ENCODE measurements at places on chromosomes 4 and X.

GRCh38 chr4:147735413-147736301 is 3.8 kb downstream of the ARHGAP10 start:
- DNase-seq, result no peak

GRCh38 chr4:113311047-113311446 is 261.6 kb downstream of the ANK2 start:
- DNase-seq, result no peak

DNA sequence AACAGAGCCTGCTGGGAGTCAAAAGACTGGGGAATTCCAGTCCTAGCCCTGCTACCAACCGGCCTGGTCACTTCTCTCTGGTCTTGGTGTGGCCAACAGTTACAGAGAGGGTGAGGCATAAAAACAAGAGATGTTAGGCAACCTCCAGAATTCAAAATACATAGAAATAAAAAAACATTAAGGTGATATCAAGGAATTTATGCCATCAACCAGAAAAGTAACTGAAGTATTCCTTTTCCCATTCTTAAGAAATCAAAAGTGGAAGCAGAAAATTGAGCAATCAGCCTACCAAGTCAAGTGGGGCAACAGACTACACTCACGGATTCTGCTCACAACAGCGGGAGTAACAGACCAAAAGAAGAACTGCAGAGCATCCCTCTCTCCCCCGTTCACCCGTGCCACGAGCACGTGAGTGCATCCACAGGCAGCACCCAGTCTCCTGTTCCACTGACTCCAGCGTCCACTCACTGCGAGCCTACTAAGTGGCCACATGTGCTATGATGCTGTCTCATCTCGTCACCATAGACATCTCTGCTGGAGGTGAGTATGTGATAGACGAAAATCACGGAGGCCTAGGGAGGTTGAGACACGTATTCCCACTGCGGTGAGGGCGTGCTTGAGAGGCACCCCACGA is 29.3 kb downstream of the AFAP1 start:
- peak; percentile 85 for DNase-seq

DNA sequence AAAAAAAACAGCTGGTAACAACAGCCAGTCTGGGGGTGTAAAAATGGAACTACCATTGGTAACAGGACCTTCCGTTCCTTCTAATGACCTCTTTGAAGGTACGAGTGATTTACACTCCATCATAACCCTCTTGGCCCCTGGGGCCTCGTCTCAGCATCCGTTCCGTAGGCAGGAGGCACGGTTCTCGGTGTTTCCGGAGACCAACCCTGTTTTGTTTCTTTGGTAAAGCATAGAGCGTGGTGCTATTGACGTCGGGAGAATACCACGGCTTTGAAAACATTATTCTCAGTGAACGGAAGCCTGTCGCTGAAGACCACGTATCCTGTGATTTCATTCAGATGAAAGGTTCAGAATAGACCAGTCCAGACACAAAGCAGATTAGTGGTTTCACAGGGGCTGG is 198.9 kb downstream of the ASMT start:
- no peak for DNase-seq

DNA sequence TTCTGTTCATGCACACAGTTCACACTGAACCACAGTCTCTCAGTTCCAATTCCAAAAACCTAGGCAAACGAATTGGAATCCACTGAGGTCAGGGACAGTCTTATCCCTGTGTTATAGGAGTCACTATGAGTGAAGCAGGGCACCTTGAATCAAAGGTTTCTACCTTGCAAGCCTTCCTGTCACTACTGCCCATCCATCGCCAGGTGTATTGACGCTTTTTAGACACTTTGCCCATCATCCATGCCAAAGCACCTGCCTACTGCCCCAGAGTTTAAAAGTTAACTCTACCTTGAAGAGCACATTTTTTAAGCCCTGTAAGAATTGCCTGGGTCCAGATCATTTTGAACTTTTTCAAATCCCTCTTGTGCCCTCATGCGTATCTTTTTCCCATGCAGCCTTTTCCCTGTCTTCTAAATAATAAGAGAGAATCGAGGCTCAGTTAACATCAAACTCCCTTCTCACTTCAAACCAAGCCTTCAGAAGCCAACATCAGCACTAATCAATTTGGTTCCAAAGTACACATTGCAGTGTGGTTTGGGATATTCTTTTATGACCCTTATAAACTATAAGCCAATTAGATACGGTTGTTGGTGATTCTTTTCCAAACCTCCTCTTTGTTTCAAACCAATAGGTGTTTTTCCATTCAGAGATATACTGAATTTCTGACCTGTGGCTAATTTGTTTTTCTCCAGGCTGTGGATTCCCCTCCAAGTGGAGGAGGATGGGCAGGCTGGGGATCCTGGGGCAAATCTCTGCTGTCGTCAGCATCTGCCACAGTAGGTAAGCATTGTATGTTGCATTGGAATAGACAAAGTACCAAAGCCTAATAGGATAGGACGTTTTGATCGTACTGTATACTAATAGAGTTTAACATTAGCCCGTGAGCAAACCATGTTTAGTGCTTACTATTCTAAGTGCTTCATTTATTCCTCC is 23.7 kb downstream of the FAM114A1 start:
- DNase-seq, result no peak

DNA sequence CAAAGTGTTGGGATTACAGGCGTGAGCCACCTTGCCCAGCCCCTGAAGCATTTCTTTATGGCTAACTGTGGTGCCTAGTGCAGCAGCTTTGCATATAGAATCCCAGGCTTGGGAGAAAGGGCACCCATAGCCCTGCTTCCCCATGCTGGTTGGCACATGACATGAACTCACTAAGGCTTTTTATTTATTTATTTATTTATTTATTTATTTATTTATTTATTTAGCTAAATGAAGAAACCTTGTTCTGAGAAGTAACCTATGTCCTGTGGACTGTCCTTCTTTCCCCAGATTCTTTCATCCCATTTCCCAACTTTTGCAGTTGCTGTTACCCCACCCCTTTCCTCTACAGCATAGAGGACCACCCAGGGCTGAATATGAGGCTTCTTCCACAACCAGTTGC is 1.9 kb upstream of the GJB1 start:
- DNase-seq, result no peak

DNA sequence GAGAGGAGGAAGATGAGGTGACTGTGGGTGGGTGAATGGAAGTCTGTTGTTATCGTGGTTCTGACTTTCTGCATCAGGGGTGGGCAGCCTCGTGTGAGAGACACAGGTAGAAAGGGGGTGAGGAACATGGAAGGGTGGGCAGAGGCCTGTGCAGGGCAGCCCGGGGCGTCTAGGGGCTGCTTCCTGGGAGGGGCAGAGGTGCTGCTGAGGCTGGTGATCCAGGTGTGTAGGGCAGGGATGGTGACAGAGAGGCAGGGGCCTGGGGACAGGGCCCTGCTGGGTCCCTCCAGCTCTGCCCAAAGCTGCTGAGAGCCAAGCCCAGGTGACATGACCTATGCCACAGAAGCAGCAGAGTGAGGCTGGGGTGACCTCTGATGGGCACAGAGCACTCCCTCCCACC is 89.7 kb upstream of the C4orf50 start:
- DNase-seq, result no peak

DNA sequence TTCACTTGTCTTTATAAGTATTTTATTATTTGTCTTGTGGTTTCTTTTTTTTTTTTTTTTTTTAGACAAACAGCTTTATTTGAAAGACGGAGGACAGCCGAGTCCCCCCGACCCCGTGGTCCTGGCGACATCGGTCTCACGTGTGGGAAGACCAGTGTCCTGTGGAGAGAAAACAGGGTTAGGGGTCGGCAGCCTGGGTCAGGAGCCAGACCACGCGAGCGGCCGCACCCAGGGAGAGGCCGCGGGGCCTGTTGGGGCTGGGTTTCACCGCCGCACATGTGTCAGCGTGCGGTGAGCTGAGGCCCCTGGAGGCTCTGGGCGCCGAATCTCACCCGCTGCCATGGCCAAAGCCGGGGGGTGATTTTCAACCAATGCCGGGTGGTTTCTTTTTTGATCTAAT is 17.8 kb upstream of the RAB33B start:
- no peak for DNase-seq

GRCh38 chr4:138975225-138975624 is 40.4 kb upstream of the NOCT start:
- no peak for DNase-seq

DNA sequence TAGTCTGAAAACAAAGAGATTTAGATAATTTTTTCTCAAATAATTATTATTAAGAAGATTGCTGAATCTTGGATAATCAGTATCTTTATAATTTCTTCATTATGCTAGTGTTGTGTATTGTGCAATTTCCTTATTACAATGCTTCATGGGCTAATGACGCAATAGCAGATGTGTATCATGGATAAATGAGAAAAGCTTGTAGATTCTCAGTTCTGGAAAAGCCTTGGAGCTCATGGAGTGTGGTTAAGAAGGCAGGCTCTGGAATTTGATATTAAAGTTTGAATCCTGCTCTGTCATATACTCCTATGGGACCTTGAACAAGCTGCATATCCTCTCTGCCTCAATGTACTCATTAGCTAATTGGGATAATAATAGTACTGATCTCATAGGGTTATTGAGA is 18.9 kb upstream of the CXCL8 start:
- DNase-seq, result no peak

- DNase-seq, result no peak
Observed at GRCh38 chrX:109392895-109393294, 89.0 kb downstream of the GUCY2F start.

DNA sequence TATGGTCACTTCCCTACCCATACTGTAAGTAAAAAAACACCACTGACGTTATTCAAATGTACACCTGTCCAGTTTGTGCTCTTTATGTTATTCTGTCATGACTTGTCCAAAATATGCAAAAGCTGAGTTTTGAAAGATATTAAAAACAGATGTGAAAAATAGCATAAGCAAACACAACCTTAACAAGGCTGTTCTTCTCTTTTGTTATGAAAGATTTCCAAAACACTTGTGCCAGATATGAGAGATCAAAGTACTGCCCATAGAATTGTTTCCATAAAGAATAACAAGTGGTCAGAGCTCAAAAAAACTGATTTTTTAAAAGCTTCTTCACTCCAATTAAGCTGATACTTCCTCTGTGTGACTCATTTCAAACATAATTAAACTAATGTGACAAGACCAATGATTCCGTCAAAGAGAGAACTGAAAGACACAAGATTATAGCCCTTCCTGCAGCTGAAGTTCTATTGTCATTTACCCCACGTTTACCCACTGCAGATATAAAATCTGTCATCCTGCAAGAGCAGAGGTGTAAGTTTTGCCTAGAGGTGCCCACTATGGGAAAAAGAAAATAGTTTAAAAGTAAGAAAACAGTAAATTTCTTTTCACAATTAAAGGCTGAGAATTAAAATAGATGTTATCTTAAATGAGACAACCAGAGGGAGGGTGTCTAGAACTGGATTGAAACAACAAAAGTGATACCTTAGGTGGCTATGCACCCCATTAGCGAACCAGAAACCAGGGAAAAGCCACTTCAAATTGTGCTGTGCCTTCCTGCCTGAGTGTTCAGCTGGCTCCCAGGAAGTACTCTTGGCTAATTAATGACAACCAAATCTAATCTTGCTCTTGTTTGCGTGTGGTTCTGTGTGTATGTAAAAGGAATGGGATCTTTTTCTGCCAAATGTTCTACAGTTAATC is 30.1 kb downstream of the RASSF6 start:
- no peak for DNase-seq

- no peak for DNase-seq
Observed at GRCh38 chrX:623268-623598, 7.4 kb upstream of the SHOX start.

- DNase-seq, result no peak
Observed at GRCh38 chrX:136666088-136666487, 18.1 kb downstream of the CD40LG start.

- DNase-seq, result no peak
Observed at GRCh38 chrX:22320236-22320873, 47.6 kb downstream of the CBLL2 start.

DNA sequence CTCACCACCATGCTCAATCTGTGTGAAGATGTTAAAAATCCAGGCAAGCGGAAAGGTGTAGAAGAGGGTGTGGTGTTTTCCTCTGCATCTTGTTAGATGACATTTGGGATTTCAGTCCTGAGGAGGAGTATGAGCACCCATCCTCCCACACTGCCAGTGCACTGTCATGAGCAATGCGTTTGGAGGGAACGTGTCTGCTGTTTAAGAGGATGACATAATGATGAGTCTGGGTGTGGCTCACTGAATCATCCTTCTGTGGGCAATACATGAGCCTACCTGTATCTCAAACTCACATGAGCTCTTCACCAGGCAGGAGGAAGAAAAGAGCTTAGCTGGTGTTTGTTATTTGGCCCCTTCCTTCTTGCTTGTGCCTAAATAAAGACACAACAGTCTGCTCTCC is 67.9 kb upstream of the ARX start:
- DNase-seq, result no peak

Data from lung (tissue), 17 donors.